Large intestine (tissue), 12 donors: ENCODE measurements at places on chromosomes 1 and 21. TPM values are rescaled to one million over a fixed set of nuclear protein-coding genes. Genes with fewer than 3 reads are reported as not detected.

The CSF3R gene
- polyA plus RNA-seq, result 4.1 TPM

The LYPLA2 gene
- 75.7 TPM for polyA plus RNA-seq

- no peak for DNase-seq
Measured at GRCh38 chr1:108878678-108879077, 1.9 kb downstream of the GPSM2 start.

GRCh38 chr1:181601186-181601950 lies 118.1 kb downstream of the CACNA1E start:
- DNase-seq, result no peak

GRCh38 chr21:38937844-38938243 lies 132.1 kb downstream of the ETS2 start:
- no peak for DNase-seq
